ENCODE measurements at places on chromosomes 4 and X. TPM values are rescaled to one million over a fixed set of nuclear protein-coding genes. Genes with fewer than 3 reads are reported as not detected.

- no peak for DNase-seq
These were observed 178.4 kb upstream of the IRS4 start for GRCh38 chrX:108914791-108915190.

- DNase-seq = no peak
These were observed 33.4 kb downstream of the PHOX2B start for GRCh38 chr4:41715155-41715554.

DNA sequence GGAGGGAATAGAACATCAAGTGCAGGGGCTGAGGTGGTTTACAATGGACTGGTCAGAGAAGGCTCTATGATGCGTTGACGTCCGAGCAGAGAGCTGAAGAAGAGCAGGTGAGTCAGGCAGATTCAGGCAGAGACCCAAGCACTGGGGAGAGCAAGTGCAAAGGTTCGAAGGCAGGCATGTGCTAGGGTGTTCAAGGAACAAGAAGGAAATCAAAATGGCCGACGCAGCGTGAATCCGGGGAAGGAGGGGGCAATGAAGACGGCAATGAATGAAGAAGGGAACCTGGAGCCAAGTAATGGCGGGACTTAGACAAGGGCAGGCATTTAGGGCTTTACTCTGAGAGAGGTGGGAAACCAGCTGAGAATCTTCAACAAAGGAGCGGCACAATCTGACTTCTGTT, 56.8 kb upstream of the DCTD start:
- no peak for DNase-seq

DNA sequence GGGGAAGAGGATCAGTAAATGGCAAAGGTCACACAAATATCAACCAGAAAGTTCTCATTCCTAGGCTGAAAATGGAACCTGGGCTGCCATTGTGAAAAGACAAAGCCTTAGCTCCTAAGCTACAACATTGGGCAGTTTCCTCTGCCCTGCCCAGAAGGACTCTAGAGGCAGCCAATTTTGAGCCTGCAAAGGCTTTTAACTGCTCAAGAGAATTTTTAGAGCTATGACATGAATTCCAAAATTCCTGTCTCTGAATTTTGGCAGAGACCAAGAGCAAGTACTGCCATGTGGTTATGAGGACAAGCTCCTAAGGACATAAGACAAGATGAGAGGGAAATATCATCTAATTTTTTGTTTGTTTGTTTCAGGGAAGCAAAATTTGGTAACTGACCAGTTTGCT, 29.6 kb upstream of the IGFBP7 start:
- DNase-seq = no peak

- DNase-seq = no peak
These were observed 131.9 kb downstream of the REELD1 start for GRCh38 chr4:146346276-146346675.

The DSPP gene
- not detected for total RNA-seq

The CCDC160 gene
- not detected for total RNA-seq

All from Panc1 (cell line).